ENCODE measurements at places on chromosomes 6 and 20. TPM values are rescaled to one million over a fixed set of nuclear protein-coding genes. Genes with fewer than 3 reads are reported as not detected.

The MICB gene
- 12.5 TPM for total RNA-seq

The RSPO3 gene
- not detected for total RNA-seq

The WFDC5 gene
- total RNA-seq: not detected

The WFDC12 gene
- total RNA-seq: not detected

The TTLL9 gene
- not detected for total RNA-seq

The RIPPLY2 gene
- not detected for total RNA-seq

The ROS1 gene
- 0.03 TPM for total RNA-seq

The DUSP15 gene
- not detected for total RNA-seq

The DLK2 gene
- total RNA-seq: 9.0 TPM

The DEFB124 gene
- total RNA-seq: not detected

The GPX5 gene
- total RNA-seq: not detected

The SYNDIG1 gene
- total RNA-seq: not detected

The TMEM170B gene
- 1.2 TPM for total RNA-seq

The TINAG gene
- total RNA-seq: not detected

The BACH2 gene
- 111 TPM for total RNA-seq

The ISM1 gene
- total RNA-seq: 3.6 TPM

The B3GALT4 gene
- 3.8 TPM for total RNA-seq

The RAET1E gene
- not detected for total RNA-seq
